ENCODE measurements at places on chromosomes 3 and 15. TPM values are rescaled to one million over a fixed set of nuclear protein-coding genes. Genes with fewer than 3 reads are reported as not detected.

CASR gene
- not detected for total RNA-seq

MUC13 gene
- 0.33 TPM for total RNA-seq

DISP2 gene
- 1.8 TPM for total RNA-seq

SAMD7 gene
- not detected for total RNA-seq

ZPLD1 gene
- 0.11 TPM for total RNA-seq

FNDC3B gene
- total RNA-seq, result 63.7 TPM

SLC2A2 gene
- total RNA-seq, result not detected

DNA sequence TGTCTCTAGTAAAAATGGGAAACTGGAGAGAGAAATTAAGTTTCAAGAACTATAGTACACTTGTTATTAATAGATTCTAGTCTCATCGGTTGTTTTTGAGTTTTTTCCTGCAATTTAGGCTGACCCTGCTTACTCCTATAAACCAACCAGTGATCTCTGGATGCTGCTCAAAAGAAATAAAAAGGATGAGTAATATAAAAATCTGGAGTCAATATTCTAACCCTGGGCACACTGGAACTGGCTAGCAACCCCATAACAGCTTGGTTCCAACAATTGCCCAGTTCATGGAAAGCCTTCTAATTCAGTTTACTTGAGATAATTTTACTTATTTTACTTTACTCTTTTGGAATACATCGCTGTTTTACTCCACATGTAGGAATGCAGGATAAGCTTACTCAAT is 211.6 kb downstream of the GBE1 start:
- no peak for DNase-seq

- DNase-seq, result no peak
These were observed 33.4 kb upstream of the SCAANT1 start for GRCh38 chr3:63945558-63946096.
